ENCODE measurements at places on chromosomes 7 and 10.

- no peak for DNase-seq
These were observed 386.2 kb downstream of the GALNT17 start for GRCh38 chr7:71517940-71518699.

DNA sequence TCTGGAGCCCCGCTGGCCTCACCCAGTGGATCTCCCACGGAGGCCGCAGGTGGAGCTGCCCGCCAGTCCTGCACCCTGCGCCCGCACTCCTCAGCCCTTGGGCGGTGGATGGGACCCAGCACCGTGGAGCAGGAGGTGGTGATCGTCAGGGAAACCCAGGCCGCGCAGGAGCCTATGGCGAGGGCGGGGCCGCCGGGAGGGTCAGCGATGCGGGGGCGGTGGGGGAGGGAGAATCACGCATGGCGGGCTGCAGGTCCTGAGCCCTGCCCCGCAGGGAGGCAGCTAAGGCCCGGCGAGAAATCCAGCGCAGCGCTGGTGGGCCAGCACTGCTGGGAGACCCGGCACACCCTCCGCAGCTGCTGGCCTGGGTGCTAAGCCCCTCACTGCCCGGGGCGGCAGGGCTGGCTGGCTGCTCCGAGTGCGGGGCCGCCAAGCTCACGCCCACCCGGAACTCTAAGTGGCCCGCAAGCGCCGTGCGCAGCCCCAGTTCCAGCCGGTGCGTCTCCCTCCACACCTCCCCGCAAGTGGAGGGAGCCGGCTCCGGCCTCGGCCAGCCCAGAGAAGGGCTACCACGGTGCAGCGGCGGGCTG, 524.8 kb upstream of the TPK1 start:
- DNase-seq: no peak

GRCh38 chr10:50508315-50509051, 115.3 kb downstream of the SGMS1 start:
- DNase-seq: no peak

DNA sequence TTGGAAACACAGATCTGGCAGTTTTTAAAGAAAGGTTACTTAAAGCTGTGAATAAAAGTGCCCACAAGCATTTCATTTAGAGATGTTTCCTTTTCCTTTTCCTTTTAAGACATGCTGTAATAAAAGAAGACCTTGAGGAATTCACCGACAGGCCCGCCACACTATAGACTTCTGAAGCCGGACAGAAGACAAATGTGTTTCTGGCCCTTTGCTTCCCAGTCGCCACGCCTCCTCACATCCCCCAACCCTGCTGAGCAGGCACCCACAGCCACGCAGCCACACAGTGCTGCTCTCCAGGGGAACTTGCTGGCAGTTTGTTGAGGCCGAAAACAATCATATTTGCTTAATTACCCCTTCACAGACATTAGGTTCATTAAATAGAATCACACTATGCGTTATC, 83.4 kb downstream of the SLC25A13 start:
- DNase-seq: no peak

DNA sequence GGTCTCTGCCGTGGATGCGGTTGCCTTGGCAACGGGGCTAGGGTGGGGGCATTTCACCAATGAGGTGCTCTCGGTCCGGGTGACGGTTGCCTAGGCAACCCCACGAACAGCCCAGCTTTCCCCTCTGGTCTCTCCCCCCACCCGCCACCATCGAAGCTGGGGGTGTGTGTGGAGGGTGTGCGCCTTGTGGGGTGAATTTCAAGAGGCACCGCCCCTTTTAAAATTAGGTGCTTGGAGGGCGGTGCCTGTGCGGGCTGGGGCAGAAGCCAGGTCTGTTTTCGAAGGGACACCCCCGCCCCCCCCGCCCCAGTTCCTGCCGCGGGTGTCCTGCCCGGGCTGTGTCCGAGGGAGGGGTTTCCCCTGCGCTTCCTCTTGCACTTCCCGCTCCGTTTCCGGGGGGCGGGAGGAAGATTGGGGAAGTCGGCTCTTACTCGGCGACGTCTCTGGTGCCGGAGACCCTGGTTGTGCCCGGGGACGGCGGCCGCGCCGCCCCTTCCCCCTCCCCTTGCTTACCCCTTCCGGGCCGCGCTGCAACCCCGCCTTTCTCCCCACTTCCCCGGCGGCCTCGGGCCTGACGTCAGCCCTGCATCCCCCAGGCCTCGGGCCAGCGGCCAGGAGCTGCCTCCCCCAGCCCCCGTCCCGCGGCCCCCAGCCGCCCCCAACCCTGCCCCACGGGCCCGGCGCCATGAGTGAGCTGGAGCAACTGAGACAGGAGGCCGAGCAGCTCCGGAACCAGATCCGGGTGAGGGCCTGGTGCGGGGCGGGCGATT, 2.2 kb downstream of the GNB2 start:
- DNase-seq: peak; percentile 74

GRCh38 chr7:98238976-98239375, 13.1 kb downstream of the TECPR1 start:
- DNase-seq: no peak

GRCh38 chr7:32357535-32358277, 132.5 kb downstream of the LSM5 start:
- no peak for DNase-seq

GRCh38 chr10:114471906-114472876, 67.9 kb upstream of the AFAP1L2 start:
- no peak for DNase-seq

DNA sequence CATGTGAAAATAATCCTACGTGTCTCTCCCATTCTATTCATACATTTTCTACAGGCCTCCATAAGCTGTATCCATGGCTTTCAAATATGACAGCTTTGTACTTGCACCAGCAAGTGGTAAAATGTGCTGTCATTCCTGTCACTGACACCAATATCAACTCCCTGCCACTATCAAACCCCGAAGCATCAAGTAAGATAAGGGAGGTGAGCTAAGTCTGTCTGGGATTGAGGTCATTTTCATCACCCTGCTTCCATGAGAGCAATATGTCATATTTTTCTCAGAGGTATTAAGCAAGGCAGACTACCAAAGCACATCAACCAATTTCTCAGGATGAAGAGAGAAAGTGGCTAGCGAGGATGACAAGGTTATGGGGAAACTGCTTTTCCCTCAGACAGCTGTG, 11.1 kb downstream of the GPR22 start:
- DNase-seq: no peak

- no peak for DNase-seq
These were observed 60.2 kb downstream of the DNAJB9 start for GRCh38 chr7:108629651-108630400.

DNA sequence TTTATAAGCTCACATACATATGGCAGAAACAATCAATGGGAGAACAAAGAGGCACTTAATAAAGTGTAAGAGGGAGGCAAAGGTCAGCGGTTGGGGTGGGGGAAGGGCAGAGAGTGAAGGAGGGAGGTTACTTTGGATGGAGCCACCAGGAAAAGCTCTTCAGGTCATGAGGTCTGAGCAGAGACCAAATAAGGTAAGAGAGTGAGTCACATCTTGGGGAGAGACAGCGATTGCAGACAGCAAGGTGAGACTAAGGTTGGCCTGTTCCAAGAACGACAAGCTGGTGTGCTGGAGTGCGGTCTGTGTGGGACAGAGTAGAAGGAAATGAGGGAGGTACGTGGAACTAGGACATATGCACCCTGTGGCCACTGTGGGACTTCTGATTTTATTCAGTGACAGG, 74.3 kb upstream of the TOMM7 start:
- no peak for DNase-seq

- no peak for DNase-seq
These were observed 33.1 kb downstream of the ZMIZ1 start for GRCh38 chr10:79101560-79102497.

- no peak for DNase-seq
These were observed 91.7 kb upstream of the PDGFA start for GRCh38 chr7:611281-611810.

GRCh38 chr10:11958956-11959355, 83.7 kb downstream of the UPF2 start:
- no peak for DNase-seq

GRCh38 chr7:156896388-156897022, 3.5 kb upstream of the LMBR1 start:
- no peak for DNase-seq

DNA sequence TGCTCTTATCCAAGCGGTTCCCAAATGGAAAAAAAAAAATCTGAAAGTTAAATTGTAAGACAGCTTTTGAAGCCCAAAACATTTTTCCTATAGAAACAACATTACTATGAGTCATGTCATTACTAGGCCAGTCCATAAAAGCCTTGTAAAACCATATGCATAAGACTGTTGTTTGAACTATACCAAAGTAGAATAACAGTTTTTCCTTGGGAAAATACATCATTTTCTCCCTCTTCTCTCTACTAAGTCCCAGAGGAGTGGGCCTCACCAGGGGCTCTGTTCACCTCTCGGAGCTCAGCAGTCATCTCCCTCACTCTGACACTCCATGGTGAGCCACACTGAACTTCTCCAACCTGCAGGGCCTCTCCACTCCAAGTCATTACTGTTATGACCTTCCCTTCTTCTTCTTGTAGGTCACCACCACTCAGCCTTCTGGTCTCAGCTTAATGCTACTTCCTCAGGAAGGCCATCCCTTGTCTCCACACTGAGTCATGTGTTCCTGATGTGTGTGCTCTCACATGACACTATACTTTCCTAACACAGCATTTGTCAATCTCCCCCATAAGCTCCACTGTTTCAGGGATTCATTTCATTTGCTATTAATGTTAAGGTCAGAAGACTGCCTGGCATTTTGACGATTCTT, 32.5 kb downstream of the ZNF438 start:
- DNase-seq: no peak

DNA sequence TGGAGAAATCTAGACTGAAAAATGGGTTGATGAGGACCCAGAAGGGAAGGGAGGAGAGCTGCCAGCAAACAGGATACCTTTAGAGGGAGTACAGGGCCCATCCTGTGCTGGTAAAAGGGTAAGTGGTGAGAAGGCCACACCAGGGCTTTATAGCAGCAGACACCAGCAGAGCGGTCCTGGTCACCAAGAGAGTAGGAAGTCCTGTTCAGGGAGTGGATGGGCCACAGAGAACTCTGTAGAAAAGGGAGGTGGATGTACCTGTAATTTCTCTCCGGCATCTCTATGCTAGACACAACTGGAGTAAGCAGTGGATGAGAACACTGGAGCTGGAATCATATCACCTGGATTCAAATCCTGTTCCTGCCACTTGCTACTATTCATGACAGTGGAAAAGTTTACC, 867.2 kb downstream of the CCSER2 start:
- no peak for DNase-seq

DNA sequence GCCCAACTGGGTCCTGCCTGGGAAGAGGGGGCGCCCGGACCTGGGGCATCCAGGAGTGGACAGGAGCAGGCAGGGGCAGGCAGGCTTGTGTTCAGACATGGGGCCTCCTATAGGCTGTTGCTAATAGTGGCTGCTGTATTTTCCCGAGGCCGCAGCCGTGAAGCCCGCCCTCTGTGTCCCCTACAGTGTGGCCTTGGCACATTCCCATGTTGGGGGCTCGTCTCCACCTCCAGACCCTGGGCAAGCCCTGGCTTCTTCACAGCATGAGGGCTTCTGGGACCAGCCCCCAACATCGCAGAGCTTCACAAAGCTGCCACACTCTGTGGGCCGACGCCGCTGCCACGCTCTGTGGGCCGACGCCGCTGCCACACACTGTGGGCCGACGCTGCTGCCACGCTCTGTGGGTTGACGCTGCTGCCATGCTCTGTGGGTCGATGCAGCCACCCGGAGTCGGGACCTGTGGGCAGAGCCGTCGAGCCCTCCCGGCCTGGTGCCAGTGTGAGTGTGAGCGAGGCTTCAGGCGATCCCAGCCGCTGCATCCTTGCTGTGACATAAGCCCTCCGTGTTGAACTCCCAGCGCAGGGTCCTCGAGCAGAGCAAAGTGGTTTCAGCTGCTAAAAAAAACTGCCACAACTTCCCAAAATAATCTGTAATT, 109.0 kb downstream of the INPP5A start:
- no peak for DNase-seq

DNA sequence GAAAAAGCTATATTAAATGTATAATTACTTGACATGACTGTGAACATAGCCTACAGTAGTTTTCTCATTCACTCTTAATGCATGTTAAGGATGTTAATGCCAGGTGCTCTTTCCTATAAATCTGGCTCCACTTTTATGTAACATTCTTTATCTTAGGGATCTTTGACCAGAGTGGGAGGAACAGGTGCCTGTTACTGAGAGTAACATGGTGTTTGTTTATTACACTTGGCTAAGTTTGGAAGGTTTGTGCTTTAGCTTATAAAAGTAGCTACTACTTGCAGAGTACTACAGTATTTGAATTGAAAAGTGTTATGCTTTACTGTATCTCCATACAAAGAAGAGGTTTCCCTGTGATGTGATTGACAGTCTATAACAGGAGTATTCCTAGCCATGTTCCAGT, 183.4 kb downstream of the DYNC1I1 start:
- no peak for DNase-seq

DNA sequence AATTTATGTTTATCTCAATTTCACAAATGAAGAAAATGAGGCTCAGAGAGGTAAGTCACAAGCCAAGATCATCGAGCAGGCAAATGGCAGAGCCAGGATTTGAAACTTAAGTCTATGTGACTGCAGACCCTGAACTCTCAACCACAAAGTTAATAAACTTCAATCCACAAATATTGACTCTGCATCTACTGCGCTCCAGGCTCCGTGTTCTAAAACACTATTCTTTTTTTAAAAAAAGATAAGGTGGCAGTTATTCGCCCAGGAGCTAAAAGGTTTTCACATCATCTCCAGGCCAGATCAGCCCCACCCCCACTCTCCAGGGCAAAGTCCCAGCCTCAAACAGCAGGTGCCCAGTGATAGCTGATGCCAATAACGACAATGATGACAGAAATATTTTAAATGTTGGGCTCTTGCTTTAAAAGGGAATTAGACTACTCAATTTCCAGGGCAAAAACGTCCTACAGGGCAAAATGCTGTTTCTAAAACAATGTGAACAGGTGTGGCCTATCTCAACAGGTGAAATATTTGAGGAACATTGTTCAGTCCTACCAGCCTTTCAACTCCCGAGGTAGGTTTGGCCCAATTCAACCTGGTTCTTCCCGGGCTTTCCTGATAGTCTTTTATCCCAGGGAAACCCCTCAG, 85.2 kb downstream of the SORBS1 start:
- no peak for DNase-seq

DNA sequence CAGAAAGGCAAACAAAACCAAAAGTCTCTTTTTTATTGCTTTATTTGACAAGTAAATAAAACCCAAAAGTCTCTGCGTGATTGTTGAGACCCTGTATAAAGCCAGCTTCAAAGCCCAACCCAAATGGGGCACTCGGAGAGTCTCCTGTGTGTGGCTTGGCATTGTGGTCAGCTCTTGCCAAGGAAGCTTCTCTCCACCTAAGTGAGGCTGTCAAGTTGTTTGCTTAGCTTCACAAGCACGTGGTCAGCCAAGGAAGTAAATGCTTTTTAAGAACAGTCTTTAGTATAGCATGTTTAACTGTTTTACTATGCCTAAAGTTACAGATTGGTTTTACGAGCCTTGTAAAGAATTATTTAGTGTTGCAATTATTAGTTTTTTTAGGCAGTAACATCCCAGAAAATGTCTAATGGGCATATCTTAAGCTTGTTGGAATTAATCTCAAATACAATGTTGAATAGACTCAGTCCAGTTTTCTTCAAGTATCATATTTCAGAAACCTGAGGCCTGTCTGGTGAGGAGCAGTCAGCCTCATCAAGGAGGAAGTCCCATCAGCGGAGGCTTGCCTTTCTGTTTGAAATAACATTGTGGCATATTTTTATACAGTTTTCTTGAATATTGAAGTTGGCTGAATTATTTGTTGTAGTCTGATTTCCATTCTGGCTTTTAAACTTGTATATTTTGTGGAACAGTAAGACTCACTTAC, 144.3 kb downstream of the ANKRD30A start:
- no peak for DNase-seq
